M059J (cell line): ENCODE measurements at places on chromosomes 11 and 22.

DNA sequence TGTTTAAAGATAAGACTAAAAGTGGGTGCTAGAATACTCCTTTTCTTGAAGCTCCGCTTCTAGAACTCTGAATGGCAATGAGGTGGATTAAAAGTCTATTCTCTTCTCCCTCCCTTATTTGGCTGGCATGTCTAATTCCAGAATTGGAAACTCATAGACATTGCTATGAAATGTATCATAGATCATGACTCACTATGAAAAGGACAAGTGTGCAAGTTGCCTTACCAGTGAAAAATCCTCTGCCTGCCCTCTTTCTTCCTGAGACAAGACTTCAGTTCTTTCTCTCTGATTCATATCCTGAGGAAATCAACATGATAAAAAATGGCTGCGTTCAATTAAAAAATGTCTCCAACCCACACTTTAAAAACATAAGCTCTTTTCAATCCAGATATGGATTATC is 73.2 kb upstream of the BLID start:
- DNase-seq, result peak; percentile 98

DNA sequence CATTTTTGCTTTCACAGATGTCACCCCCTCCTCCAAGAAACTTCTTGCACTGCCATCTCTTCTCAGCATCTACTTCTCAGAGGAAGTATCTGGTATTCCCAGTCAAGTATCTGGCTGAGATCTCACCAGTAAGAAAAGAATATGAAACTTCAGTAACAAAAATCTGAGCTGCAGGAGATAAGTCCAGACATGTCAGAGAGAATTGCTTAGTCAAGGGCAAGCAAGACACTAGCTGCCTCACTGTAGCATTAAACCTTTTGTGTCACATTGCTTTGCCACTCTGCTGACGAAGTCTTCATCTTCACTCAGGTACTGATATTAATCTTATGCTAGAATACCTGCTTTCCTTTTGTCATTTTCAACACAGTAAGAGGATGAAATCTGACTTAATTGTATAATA is 70.6 kb upstream of the ZC3H12C start:
- DNase-seq, result no peak

GRCh38 chr11:128305588-128305987 is 281.8 kb downstream of the ETS1 start:
- DNase-seq, result no peak

DNA sequence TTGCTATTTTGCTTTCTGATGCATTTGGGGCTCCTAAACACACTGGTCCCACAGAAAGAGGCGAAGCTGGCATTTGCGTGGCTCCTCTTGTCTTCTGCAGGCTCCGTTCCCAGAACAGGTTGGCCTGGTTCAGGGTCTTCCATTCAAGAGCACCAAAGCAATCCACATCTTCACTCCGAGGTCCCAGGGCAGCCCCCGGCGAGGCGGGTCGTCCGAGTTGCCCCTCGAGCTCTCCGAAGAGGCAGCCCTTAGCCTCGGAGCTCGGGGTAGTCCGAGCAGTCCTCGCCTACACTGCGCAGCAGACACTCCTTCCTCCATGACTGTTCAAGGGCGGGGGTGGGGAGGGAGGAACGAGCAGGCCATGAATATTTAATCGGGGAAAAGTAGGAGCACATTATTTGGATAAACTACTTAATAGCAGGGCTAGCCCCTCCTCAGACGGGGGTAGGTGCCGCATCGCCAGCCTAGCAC is 321.3 kb downstream of the BLID start:
- no peak for DNase-seq

GRCh38 chr11:57111619-57112018 is 70.1 kb upstream of the LRRC55 start:
- DNase-seq, result no peak

- no peak for DNase-seq
Measured at GRCh38 chr11:15707194-15707593, 592.5 kb downstream of the INSC start.

- no peak for DNase-seq
Measured at GRCh38 chr22:38443628-38444521, 11.1 kb downstream of the KCNJ4 start.

DNA sequence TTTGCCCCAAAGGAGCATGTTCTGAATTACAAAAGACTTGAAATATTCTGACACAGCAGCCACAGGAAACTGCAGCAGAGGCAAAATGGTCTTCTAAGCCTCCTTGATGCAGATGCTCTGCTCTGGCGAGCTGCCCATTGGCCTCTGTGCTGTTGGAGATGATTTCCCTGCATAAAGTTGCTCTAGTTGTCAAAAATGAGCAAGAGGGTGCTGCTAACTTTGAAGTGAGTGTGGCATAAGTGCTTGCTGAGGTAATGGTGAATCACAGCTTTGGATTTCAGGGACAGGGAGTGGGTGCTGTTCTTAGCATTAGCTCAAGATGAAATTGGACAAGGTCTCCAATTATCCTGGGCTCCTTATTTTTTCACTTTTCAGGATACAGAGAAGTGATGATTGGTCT is 435.4 kb downstream of the TMEM135 start:
- DNase-seq, result peak; percentile 93

- DNase-seq, result no peak
Measured at GRCh38 chr11:121018746-121019145, 5.2 kb upstream of the TBCEL start.

DNA sequence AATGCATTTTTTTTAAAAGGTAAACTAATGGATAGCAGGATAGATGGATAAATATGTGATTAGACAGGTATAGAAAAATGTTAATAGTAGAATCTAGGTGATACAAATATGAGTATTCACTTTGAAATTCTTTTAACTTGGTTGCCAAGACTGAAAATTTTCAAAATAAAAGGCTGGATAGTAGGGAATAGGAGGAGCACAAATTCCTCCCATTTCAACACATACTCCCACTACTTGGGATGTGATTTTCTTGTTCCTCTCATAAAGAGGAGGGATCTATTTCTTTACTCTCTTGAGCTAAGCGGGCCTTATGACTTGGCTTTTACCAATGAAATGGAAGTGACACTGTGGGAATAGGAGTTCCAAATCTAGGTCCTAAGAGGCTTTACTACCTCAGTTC is 35.9 kb downstream of the PIK3C2A start:
- DNase-seq, result peak; percentile 24
